Stimulated activated CD4-positive, alpha-beta T cell treated with anti-CD3 and anti-CD28 coated beads, TNF-alpha, amount 100 ng/mL, for 4 hours (primary cell): ENCODE measurements at places on chromosomes 7 and 10.

DNA sequence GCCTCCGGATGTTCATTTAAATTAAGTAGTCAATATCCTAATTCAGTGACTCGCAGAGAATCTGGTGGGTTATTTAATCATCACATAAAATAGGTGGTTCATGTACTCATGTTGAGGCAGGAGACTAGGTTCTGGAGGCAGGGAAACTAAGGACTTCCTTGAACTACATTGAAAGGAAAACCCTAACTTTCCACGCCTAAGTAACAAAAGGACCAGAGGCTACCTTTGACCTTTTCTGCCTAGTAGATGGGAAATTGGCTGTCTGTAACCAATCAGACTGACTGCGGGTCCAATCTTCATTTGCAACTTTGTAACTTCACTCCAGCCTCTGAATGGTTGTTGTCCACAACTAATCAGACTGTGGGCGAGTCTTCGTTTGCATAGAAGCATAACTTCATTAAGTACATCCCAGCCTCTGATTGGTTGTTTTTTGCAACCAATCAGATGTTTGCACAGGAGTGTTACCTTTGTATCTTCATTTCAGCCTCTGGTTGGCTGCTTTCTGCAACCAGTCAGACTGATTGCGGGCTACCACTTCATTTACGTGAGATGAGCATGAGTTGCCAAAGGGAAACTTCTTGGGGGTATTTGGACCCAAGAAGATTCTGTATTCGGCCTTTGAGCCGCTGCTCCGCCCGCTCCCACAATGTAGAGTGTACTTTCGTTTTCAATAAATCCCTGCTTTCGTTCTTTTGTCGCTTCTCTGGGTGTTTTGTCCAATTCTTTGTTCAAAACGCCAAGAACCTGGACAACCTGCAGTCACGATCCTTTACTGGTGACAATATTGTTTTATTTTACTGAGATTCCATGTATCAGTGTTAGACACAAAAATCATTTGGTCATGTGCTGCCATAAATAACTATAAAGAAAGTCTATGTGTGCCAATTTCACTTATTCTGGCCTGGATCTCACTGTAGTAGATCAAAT, 1.7 kb upstream of the ST7 start:
- no peak for DNase-seq

- DNase-seq: no peak
These were observed 35.3 kb upstream of the ZNF92 start for GRCh38 chr7:65338346-65338745.

- no peak for DNase-seq
These were observed 6.6 kb downstream of the SFRP5 start for GRCh38 chr10:97765201-97765600.

DNA sequence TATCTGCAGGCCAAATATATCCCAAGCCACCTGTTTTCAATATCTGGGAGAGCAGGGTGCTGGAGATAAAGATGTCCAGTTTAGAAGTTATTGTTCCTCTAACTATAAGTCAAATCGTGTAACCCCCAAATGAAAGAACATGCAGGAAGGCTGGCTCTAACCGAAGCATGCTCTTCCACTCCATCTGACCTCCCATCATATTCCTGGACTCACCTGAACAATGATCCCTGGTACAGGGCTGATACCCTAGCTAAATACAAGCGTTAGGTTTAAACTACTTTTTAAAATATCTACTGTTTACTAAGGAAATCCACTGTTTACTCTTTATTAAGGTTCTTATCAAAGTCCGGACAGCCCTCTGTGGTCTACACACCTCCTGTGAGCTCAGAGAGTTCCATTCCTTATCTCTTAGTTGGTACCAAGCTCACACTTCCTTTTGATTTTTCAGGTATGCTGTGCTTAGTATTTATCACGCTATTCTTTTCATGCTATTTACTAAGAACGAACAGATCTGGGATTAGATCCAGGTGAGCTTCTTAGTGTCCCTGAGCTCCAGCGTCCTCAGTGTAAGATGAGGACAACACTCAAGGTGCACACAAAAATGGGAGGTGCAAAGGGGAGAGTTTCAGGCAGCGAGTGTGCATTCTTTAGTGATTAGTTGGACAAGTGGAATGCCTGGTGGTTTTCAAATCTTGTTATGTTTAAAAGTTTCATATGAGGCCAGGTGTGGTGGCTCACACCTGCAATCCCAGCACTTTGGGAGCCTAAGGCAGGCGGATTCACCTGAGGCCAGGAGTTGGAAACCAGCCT, 23.6 kb upstream of the COBL start:
- no peak for DNase-seq

GRCh38 chr10:828191-828590, 103.3 kb downstream of the LARP4B start:
- DNase-seq: no peak

- DNase-seq: no peak
These were observed 2.4 kb downstream of the UBE2H start for GRCh38 chr7:129950191-129950932.
